ENCODE measurements at places on chromosomes 1 and 21.
A peak's percentile ranks its signal among the peaks of the same experiment; 100 is the strongest.

DNA sequence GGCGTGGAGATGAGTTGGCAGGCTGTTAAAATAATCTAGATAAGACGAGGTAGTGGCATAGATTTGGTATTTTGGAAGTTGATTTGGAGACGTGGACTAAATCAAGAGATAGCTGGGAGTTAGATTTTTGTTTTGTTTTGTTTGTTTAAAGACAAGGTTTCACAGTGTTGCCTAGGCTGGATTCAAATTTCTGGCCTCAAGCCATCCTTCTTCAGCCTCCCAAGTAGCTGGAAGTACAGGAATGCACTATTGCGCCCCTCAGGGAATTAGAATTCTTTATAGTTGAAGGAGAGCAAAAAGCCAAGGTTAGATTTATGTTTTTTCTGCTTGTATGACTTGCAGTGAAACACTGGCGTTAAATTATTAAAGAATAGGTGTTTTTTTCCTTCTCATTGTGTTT lies 22.3 kb upstream of the SNRPE start:
- ATAC-seq = no peak

DNA sequence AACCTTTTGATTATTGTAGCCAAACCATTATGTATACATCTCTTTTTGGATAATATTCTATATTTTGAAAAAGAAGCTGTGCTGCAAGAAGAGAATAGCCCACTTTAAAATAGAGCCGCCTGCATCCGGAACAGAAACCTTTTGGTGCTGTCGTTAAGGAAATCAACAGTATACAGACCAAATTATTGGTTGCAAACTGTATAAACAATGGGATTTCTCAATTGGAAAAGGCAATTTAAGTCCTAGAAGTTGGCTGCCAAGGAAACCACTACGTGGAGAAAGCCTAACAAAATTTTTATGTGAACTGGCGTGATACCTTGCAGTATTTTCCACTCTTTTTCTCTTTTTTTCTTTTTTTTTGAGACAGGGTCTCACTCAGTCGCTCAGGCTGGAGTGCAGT lies 25.8 kb downstream of the DESI2 start:
- ATAC-seq = no peak

DNA sequence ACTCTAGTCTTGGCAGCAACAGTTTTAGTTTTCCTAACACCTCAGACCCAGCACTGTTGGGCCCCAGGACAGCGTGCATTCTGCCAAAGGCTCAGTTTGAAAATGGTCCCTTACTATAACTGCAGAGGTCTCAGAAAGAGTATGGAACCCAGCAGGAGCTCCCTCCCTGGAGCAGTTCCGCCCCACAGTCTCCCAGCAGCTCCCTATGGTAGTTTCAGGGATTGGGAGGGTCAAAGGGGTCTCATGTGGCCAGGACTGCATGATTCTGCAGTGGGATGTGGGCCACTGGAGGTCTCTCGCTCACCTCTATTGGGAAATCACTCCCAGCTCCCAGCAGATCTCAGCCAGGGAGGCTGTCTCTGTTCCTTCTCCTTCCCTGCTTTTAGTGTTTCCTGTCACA lies 12.3 kb downstream of the LY9 start:
- no peak for ATAC-seq

- no peak for ATAC-seq
These were observed 272.1 kb downstream of the ZNF648 start for GRCh38 chr1:181789395-181789794.

DNA sequence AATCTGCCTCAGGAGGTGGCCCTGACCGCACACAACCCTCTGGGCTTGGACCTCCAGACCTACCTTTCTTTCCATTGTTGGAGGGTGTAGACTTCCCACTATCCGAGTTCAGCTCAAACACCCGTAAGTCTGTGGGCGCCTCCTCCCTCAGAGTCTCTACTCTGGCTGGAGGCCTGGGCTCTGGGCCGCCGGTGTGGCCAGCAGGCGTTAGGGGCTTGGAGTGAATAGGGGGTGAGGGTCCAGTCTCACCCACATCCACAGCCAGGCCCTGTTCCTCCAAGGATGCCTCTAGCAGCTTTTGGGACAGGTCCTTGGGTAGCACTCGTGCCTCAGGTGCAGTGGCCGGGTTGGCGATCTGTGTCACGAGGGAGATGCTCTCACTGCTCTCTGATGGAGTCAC lies 13.9 kb downstream of the TSSK3 start:
- ATAC-seq = no peak

GRCh38 chr1:235098991-235099390 lies 29.6 kb downstream of the TOMM20 start:
- no peak for ATAC-seq

DNA sequence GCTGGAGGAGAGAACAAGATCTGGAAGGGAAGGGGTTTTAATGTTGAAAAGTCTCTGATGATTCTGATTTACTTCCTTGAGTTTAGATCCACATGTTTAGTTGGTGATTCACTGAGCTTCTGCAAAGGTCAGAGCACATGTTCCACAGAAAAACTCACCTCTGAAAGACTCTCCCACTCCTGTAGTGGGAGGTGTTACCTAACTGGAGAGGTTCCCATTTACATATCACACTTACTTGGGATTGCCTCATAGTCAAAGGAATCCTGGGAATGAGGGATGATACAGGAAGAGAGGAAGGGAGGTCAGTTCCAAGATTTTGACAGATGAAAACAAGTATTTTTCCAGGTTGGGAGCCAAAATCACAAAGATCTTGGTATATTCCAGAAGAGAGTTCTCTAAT lies 2.7 kb upstream of the NTNG1 start:
- ATAC-seq = no peak

DNA sequence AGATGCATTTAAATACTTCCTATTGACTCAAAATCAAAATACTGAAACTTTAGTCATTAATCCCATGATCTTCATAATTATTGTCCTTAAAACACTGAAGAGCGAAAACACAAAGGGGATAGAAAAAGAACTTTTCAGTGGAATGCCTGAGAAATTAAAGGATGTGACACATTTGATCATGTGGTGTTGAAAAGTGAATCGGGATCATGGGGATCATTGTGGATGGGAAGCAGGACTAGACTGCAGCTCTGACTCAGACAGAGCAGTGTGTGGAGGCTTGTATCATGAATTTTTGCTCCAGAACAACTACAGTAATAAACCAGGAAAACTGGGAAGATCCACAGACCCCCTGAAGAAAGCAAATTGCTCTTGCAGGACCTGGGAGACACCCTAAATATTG lies 161.1 kb upstream of the CXADR start:
- ATAC-seq = no peak

GRCh38 chr1:11858968-11859871 lies 475 bp upstream of the NPPB start:
- peak; percentile 64 for ATAC-seq

DNA sequence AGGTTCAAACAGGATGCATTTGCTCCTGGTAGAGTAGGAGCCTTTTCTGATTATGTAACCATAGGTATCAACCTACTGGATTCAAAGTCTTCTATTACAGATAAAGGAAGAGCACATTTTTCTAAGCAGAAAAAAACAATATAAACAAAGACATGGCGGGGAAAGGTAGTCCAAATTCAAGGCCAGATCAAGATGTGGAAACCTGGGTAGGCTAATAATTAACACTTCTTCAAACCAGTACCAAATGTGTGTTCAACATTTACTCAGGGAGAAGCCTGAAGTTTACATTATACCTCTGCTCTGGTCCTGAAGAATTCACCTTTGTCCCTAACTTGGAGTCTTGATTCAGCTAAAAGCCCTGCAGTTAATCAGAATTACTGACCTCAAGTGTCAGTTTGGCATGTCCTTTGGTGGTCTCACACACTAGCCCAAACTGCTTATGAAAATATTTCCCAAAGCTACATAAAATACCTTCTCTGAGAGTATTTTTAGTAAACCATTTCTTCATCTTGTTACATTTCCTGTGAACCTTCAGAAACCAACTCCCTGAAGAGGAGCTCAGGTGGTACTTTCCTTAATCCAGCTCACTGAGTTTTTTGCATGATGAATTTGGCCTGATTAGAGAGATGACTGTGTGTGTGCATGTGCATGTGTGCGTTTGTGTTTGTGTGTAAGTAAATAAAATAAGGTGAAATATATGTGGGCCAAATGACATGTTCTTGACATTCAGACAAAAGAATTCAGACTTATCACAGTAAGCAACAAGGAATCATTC lies 70.2 kb downstream of the TOR3A start:
- ATAC-seq = peak; percentile 58

DNA sequence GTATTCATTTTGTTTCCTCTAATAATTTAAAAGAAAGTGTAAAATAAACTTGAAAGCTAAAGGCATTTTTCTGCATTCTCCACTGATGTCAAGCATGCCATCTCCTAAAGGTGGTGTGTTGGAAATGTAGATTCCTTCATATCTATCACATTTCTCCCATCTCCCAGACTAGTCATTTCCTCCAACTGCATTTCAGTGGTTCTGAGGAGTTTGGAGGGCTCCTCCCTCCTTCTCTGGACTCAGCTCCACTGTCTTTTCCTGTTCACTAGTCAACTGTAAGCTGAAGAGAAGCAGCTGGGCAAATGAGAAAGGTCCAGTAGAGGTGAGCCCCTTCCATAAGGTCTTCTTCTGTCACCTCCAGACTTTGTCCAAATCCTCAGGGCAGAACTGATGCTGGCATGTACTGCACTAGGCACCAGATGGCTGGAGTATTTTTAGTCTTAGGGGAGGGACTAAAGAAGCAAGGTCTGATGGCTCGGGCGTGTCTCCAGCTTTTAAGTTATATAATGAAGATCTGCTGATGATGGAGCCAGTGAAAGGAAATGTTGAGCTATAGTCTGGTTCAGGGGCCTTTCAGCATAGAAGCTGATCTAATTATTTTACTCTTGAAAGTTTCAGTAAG lies 186.1 kb downstream of the NTNG1 start:
- ATAC-seq = no peak

- peak; percentile 50 for ATAC-seq
These were observed 17.7 kb downstream of the CMPK1 start for GRCh38 chr1:47351305-47351704.

- no peak for ATAC-seq
These were observed 26.8 kb upstream of the MACF1 start for GRCh38 chr1:39177706-39178105.

DNA sequence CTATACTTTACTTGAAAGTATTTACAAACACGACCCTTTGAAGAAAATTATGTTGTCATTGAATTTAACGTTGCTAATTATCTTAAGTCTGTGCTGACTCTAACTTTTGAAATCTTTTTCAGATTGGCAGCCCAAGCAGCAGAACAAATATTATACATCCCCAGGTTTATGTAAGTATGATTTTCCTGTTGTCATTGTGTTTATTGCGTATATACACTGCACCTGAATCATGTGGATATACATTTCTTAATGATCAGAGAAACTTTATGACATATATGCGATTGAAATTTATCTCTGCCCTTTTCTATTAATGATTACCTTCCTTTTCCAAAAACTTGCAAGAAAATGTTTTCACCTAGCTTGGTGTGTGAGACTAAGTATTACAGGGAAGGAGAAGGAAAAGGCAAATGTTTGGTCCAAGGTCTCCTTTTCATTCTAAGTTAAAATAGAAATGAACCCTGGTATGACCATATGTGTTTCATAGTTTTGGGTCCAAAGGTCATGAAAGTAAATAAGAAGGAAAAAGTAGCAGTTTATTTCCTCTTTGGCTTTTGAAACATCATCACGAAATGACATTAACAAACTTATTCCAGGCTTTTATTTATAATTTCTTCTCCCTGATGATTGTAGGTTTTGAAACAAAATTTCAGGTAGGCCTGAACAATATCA lies 116.8 kb downstream of the VPS13D start:
- ATAC-seq = no peak
